AG09319 (cell line): ENCODE measurements at places on chromosomes 12 and 14.

- DNase-seq, result no peak
Observed at GRCh38 chr12:104637604-104638003, 180.9 kb downstream of the CHST11 start.

DNA sequence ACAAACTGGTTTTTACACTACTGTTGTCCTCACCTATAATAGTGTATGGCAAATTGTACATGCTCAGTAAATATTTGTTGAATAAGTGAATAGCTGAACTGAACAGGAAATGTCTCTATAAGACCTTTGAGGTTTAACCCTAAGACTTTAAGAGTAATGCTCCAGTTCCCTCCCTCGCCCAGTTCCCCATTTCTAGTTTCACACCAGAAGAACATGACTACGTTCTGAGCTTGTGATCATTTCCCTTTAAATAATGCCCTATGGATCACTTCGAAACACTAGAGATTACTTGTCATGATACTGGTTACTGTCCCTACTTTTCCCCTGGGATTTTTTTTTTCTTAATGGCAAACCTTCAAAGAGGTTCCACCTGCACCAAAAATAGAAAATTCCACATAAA is 69.3 kb downstream of the PRKD1 start:
- DNase-seq, result no peak

DNA sequence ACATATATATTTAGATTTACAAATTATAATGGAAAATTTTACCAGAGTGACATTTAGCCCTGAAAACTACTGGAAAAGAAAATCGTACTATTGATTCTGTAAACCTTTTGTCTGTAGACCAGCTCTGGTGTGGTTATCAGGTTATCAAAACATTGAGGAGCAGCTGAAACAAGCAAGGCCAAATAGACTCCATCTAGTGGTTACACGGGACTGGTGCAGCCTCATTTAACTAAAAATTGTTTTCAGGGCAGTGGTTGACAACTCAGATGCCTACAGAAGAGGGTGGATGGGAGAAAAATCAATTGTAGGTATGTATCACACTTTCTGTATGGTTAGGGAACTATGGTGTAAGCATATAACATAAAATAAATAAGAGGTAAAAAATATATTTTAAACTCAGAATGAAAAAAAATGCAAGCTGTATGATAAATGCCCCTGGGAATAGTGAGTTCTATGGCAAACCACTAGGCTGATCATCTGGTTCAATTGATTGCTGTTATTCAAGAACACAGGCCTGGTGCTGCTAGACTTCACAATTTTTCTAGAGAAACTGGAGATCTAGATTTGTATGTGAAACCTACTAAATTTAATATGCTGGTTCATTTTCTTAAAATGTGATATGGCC is 51.2 kb downstream of the ACSS3 start:
- peak; percentile 11 for DNase-seq

DNA sequence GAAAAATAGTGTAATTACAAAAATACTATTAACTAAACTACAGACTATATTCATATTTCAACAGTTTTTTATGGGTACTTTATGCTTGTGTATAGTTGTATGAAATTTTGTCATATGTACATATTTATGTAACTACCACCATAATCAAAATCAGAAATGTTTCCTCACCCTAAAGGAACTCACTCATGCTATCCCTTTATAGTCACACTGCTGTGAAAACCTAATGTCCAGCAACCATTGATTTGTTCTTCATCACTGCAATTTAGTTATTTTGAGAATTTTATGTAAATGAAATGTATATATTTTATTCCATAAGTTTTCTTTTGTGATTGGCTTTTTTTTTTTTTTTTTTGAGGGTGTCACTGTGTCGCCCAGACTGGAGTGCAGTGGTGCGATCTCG is 278.9 kb upstream of the SLC16A7 start:
- DNase-seq, result no peak

GRCh38 chr14:94132285-94132887 is 3.0 kb upstream of the IFI27L2 start:
- DNase-seq, result no peak

GRCh38 chr14:96989306-96989705 is 192.1 kb downstream of the VRK1 start:
- DNase-seq, result no peak

DNA sequence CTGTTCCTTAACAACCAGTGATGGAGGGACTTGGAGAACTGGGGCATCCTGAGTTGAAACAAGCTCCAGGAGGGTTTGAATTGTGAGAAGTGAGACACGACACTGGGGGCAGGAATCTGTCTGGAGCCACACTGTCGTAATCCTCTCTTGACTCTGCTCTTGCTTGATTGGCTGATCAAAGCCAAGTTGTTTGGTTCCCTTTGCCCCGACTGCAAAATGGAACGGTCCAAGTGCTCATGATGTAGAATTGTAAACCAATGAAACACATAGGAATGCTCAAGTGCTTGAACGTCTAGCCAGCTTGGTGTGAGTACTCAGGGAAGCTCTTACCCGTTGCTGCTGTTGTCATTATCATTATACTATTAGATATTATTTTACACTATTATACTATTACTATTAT is 98.1 kb downstream of the TMEM132C start:
- DNase-seq, result no peak

GRCh38 chr12:131024026-131024425 is 70.3 kb downstream of the ADGRD1 start:
- no peak for DNase-seq

DNA sequence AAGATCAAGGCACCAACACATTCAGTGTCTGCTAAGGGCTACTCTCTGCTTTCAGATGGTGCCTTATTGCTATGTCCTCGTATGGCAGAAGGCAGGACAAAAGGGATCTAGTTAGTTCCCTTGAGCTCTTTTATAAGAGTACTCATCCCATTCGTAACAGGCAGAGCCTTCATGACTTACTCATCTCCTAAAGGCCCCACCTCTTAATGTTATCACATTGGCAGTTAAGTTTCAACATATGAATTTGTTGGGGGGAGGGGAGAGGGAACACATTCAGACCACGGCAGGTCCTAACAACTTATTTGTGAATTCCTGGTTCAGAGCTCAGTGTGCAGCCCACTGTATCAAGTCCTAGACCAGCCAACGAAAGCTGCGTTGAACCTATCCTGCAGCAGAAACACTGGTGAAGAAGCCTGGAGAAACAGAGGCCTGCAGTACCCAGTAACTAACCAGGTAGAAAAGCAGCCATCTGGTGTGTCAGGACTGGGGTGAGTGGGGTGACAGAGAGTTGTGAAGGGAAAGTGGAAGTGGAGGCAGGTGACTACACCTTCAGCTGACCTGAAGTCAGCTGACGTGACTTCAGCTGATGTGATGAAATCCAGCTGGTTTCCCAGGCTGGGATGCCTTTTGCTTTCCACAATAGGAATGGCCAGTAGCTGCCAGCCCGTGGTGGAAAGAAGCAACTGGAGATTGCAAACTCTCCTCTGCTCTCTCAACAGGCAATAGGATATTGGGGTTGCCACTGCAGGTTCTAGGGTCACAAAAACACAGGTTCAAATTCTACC is 101.6 kb upstream of the PLXNC1 start:
- DNase-seq, result no peak

DNA sequence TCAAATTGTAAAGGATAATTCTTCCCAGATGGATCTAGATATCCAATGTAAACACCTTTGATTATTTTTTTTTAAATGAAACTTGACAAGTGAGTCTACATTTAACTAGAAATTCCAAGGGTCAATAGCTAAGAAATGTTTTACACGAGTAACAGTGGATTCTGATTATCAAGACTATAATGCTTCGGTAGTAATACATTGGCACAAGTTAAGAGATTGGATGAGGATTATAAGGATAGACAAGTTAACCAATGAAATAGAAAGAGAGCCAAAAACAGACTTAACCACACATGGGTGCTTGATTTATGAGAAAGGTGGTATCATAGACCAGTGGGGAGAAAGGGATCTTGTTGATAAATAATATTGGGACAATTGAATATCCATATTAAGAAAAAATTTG is 40.3 kb upstream of the PCED1B start:
- DNase-seq, result no peak

- no peak for DNase-seq
Observed at GRCh38 chr14:62988967-62989366, 56.3 kb downstream of the KCNH5 start.

DNA sequence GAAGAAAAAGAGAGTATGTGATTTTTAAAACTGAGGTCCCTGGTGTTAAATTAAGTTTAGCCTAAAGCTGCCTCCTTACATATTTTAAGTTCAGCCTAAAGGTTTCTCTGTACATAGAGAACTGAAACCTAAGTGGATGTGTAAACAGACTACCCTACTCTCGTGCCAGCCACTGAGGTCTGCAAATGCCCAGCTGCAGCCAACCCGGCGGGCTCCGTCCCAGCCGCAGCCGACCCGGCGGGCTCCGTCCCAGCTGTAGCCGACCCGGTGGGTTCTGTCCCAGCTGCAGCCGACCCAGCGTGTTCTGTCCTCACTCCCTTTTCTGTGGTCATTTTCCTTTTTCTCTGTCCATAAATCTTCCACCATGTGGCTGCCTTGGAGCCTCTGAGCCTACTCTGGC is 97.2 kb upstream of the SFSWAP start:
- DNase-seq, result no peak

DNA sequence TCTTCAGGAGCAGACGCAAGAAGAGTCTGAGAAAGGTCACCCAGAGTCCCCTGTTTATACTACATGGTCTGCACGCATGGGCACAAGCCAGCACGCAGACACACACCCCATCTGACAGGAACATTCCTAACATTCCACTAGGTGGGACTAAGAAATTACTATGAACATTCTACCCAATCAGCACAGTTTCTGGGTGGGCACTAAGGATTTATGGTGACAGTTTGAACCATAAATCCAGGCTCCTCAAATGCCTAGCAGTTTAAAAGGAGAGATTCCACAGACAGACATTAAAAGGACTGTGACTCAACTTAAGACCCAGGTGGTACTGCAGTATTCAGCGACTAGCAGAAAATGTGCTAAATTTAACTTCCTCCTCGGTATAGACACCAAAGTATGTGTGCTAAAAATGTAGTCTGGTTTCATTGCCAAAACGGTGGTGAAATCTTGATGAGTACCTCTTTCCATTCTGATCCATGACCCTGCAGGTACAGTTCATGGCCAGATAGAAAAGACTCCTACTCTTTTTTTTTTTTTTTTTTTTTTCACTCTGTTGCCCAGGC is 16.2 kb downstream of the ABHD4 start:
- no peak for DNase-seq

DNA sequence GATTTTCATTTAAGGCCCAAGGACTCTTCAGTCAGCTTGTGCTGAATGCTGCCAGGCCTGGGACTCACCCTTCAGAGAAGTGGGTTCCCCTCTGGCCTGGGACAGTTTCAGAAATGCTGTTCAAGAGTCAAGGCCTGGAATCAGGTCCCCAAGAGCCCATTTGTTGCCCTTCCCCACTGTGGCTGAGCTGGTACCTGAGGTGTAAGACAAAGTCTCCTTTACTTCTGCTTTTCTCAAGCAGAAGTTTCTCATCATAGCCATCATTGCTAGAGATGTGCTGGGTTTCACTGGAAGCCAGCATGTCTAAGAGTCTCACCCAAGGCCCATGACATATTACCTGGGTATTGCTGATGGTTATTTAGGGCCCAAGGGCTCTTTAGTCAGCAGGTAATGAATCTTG is 8.9 kb downstream of the FANCM start:
- DNase-seq, result no peak

DNA sequence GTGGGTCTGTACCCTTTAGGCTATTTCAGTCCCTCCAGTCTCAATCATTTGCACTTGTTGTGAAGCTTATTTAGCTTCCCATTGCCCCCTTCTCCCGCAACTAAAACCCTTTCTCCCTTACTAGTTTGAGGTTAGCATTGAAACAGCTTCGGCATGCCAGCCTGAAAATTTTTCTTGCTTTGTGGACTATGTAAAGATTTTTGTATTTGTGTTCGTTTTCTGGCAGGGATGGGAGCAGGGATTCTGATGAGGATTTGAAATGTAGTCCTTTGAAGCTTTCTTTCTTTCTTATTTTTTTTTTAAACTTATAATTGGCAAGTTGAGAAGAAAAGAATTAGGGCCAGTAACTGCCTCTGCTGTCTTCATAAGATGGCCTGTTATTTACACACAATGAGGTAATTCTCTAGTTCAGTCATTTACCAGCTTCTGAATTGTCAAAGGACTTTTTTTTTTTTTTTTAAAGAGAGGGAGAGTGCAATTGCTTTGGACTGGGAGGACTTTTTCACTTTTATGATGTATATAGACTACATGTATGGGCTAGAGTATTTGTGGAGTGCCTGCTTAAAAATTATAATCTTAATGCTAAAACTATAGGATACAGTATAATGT is 29.0 kb downstream of the PALS1 start:
- DNase-seq, result no peak

DNA sequence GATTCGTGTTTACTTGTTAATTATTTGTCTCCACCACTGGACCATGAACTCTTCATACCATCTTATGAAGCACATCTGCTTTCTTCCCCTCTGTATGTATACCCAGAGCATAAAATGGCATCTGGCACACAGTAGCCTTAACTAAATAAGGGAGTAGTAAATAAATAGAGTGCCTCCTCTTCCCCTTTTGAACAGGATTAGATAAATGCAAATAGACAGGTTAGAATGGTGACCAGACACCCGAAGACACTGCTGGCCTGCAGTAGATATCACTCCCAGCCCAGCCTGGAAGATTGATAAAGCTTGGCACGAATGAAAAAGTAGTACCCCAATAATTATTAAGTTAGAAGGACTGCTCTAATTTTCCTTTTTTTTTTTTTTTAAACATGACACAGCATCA is 6.9 kb downstream of the GALNT4 start:
- DNase-seq, result no peak

DNA sequence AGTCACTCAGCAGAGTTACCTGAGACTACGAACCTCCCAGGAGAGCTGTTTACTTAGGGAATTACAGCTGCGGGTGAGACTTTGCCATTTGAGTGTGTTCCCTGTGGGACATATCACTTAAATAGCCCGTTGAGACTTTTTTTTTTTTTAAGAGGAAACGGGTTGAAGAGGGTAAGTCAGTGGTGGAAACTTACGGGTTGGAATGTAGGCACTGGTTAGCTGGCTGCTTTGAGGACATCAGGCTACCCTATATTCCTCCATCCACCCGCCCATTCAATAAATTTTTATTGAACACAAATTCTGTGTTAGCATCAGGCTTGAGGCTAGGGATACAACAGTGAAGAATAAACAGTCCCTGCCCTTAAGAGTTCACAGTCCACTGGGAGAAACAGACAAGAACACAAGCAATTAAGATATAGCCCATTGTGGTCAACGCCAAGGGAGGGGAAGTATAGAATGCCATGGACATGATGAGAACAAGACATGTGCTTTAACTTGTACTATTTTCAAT is 88.1 kb upstream of the CPSF6 start:
- DNase-seq, result no peak

- no peak for DNase-seq
Observed at GRCh38 chr12:43216490-43216889, 335.5 kb downstream of the ADAMTS20 start.

DNA sequence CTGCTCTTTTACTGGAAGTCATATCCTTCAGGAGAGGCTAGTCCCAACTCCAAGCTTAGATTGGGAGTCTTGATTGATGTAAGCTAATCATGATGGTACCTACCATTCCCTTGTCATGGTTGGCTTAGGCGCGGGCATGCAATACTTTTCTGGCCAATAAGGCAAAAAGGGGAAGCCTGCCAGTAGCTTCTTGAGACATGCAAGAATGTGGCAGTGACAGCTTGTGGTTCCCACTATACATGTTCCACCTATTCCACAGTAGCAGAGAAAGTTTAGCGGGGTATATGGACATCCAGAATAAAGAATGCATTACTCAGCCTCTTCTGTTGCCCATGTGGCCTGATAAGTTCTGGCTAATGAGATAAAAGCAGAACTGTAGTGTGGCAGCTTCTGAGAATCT is 55.0 kb downstream of the AP5M1 start:
- DNase-seq, result no peak
